Stimulated activated CD8-positive, alpha-beta memory T cell treated with anti-CD3 and anti-CD28 coated beads, Interleukin-4, amount 100 ng/mL, for 1 hour (primary cell): ENCODE measurements at places on chromosomes 5 and 9.

DNA sequence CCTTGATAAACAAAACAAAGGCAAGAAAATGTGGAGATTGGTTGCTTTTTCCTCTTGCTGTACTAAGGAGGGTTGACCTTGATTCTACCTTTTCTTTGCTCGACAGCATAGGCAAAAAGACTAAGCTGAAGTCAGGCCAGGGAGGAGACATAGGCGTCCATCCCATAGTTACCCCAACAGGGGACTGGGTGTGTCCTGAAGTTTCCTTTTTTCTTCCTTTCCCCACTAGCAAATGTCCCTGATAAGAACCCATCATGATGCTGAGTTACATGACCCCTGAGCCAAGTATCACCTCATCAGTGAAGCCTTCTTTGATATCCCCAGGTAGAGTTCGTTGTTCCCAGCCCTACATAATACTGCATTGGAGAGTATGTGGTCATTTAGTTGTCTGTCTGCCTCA is 9.9 kb upstream of the SHROOM1 start:
- no peak for DNase-seq

- DNase-seq, result no peak
These were observed 58.0 kb downstream of the SLC22A5 start for GRCh38 chr5:132427281-132428146.

- no peak for DNase-seq
These were observed 379.4 kb upstream of the SGCD start for GRCh38 chr5:155947394-155948062.

DNA sequence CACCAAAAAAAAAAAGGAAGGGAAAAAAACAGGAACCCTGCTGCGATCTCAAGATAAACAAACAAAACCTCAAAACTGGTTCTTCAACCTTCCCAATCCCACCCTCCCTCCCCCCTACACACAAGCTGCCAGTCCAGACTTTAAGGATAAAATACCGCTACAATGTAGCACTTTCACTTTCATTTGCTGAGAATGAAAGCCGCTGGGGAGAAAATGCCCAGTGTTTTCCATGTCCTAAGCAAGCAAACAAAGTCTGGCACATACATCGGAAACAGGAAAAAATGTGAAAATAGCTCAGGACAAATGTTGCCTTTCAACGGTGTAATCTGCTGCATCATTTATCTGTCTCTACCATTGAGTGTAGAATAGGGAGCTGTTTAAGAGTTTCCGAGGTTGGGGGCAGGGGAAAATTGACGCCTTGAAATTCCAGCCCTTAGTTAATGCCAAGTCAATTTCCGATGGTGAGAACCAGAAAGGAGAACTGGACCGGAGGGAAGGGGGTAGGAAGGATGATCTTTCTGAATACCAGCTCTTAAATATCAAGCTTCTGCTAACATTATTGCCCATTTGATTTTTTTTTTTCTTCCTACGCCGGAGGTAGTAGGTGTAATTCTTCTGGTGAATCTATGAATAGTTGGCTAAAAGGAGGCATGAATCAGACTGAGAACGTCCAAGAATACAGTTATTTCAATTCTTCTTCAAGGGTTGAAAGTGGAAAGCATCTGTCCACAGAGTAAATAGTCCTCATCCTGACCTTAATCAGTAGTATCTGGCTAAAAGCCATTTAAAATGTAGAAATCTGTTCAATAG is 1.2 kb upstream of the ADAMTS6 start:
- DNase-seq, result no peak

GRCh38 chr9:135185060-135185459 is 97.6 kb downstream of the OLFM1 start:
- DNase-seq, result no peak

DNA sequence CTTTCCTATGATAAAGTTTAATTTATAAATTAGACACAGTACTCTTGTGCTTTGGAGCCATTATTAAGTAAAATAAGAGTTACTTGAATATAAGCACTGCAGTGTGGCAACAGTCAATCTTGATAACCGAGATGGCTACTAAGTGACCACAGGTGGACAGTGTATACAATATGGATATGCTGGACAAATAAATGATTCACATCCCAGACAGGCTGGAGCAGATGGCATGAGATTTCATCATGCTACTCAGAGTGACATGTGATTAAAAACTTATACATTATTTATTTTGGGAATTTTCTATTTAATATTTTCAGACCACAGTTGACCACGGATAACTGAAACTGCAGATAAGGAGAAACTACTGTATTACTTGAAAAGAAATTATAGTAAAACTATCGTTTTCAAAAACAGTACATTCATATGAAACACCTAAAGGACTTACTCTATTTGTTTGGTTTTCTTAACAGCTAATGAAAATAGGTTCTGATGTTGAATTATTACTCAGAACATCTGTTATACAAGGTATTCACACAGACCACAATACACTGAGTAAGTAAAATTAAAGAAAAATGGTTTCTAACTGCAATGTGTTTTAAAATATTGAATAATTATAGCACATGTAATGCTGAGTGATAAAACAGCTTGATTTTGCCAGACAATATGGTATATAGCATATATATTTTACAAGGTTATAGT is 16.0 kb downstream of the LYRM7 start:
- no peak for DNase-seq
